ENCODE measurements at places on chromosomes 11 and 22. TPM values are rescaled to one million over a fixed set of nuclear protein-coding genes. Genes with fewer than 3 reads are reported as not detected.

- DNase-seq: no peak
Measured at GRCh38 chr22:50437511-50438304, 37.1 kb downstream of the SBF1 start.

Gene C11orf87
- total RNA-seq: not detected

- no peak for DNase-seq
Measured at GRCh38 chr11:68049509-68050370, 10.9 kb downstream of the TCIRG1 start.

GRCh38 chr11:121497176-121497998 lies 44.6 kb upstream of the SORL1-AS1 start:
- DNase-seq: peak; percentile 31

- DNase-seq: no peak
Measured at GRCh38 chr11:69994810-69995209, 83.3 kb upstream of the ANO1 start.

Gene HEPHL1
- not detected for total RNA-seq

DNA sequence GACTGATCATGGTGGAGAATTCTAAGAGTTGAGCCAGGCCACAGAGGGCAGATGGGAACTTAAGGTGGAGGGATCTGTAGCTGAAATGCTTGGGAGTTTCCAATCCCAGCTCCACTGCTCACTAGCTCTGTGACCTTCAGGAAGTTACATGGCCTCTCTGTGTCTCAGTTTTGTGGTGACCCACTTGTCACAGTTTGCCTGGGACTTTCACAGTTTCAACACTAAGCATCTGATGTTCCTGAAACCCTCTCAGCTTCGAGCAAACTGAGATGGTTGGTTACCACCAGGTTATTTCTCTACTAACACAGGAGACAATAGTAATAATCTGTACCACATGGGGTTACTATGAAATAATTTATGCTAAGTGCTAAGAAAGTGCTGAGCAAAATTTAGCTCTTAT lies 505.3 kb downstream of the OPCML start:
- no peak for DNase-seq

DNA sequence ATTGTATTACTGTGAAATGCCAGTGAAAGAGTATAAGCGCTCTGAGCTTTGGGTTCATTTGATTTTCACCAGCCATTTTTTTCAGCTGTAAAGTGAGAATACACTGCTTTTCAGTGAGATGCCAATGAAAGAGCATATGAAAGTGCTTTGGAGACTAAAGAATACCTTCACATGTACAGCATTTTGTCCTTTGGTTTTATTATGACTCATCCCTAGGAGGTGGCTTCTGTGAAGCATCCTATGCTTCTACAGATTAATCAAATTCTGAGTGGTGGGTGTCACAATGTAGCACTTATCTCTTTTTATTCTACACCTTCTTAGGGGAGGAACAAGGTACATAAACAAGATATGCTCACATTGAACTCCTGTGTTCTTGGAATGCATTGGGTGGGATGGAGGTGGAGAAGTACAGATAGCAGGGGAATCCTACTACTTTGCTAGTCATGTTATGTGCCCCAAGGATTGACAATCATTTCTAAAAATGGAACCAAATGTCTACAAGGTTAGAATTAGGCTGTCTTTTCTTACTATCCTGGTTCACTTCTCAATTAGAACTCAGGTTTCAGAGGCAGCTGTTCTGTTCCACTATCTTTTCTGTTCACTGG lies 18.7 kb downstream of the TRIM44 start:
- no peak for DNase-seq

- no peak for DNase-seq
Measured at GRCh38 chr11:5317292-5317691, 6.8 kb downstream of the OR51B2 start.

DNA sequence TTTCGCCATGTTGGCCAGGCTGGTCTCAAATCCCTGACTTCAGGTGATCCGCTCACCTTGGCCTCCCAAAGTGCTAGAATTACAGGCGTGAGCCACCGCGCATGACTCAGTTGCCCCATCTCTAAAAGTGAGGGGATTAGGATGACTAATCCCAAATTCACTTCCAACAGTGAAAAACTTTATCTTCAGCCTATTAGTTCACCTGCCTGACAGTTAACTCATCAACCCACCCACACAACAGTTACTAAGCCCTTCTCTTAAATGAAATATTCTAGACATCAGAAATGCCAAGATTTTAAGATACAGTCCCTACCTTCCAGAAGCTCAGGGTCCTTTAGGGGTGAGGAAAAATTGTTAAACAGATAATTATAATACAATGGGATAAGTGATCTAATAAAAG lies 2.0 kb upstream of the ANKRD42 start:
- no peak for DNase-seq

GRCh38 chr22:25829237-25829636 lies 87.2 kb downstream of the MYO18B start:
- no peak for DNase-seq

Gene FLRT1
- 0.31 TPM for total RNA-seq

Gene NCAPH2
- 34.0 TPM for total RNA-seq

Gene OR51B5
- total RNA-seq: not detected

DNA sequence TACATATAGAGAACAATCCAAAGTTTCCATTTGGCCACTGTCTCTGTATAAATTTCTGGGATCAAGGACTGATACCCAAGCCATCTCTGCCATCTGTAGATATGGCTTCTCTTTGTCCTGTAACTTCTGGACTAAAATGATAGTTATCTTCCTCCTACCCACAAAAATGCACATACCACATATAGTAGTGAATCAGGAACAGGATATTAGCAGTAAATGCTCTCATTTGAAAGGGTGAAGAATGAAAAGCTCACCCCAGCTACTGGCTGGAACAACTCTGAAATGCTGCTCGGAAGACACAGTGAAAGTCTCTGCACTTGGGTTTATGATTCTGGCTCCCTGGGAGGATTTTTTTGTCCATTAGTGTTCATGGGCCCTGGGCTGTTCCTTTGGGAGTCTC lies 856.4 kb upstream of the LRRC4C start:
- no peak for DNase-seq

Gene C11orf97
- not detected for total RNA-seq

GRCh38 chr11:105740164-105740903 lies 130.5 kb downstream of the GRIA4 start:
- DNase-seq: no peak

Gene ARHGAP42
- 17.6 TPM for total RNA-seq

DNA sequence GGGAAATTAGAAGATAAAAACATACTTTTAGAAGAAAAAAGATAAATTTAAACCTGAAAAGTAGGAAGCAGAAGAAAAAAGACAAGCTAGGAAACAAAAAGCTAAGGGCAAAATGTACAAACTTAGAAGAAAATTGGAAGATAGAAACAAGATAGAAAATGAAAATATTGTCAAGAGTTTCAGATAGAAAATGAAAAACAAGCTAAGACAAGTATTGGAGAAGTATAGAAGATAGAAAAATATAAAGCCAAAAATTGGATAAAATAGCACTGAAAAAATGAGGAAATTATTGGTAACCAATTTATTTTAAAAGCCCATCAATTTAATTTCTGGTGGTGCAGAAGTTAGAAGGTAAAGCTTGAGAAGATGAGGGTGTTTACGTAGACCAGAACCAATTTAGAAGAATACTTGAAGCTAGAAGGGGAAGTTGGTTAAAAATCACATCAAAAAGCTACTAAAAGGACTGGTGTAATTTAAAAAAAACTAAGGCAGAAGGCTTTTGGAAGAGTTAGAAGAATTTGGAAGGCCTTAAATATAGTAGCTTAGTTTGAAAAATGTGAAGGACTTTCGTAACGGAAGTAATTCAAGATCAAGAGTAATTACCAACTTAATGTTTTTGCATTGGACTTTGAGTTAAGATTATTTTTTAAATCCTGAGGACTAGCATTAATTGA lies 1.0 kb downstream of the MALAT1 start:
- DNase-seq: no peak

Gene AP5B1
- 21.3 TPM for total RNA-seq

Gene MOV10L1
- total RNA-seq: 1.0 TPM

Gene OR52L1
- total RNA-seq: not detected

DNA sequence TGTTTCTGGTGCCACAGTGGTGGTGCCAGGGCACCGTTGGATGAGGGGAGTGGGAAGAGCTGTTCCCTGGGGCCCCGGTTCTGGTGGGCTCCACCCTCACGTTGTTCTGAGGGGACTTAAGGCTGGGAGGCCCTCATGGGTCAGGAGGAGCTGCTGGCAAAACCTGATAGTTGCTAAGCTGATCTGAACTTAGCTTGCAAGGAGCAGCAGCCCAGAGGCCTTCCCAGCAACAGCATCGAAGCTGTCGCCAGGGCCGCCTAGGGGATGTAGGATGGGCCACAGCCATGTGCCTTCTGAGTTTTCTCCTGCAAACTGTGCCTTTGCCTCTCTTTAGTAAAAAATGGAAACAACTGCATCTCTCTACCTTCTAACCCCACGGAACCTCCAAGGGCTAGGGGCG lies 240.2 kb downstream of the TBC1D22A start:
- DNase-seq: no peak

DNA sequence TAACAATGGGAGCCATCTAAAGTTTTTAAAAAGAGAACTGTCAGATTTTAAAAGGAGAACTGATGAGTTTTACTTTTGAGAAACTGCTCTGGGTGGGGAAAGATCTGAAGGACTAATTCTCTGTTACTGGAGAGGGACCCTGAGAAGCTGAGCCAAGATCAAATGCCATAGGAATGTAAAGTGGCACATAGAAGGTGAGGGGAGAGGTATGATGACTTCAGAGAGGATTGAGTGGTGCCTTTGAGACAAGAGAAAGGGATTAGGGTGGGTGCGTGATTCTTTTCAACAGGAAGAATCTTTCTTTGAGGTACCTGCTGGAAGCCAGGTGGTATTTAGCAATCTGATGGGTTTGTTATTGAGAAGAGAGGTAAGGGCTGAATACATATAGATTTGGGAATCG lies 9.0 kb downstream of the CRKL start:
- DNase-seq: no peak

Gene BTG4
- not detected for total RNA-seq

DNA sequence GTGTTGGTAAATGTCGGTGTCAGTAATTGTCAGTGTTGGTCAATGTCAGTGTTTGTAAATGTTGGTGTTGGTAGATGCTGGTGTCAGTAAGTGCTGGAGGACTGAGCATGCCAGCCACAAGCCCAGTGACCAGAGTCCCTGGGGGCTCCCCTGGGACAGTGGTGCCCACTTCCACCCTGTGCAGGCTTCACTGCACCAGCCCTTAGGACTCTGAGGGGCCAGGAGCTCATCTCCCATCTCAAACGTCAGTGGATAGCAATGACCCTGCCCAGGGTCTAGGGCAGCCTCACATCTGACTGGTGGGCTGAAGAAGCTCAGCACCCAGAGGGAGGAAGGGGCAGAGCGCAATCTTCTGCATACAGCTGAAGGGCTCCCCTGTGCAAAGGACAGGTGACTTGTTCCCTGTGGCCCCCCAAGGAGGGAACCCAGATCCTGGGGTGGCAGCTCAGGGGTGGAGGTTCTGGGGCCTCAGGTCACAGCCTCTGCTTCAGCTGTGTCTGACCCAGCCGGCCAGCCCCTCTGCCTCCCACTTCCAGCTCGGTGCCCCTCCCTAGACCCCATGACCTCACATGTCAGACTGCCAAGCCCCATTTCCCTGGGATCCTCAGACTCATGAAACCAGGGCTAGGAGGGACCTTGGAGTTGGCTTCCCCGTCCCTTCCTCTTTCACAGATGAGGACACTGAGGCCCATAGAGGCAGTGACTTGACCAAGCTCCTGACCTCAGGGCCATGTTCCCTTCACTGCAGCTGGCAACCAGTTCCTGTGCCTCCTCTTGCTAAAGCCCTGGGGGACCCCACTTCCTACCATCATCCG lies 138.4 kb downstream of the CRYBB2 start:
- DNase-seq: no peak

- DNase-seq: no peak
Measured at GRCh38 chr11:12274558-12275197, 102.7 kb upstream of the PARVA start.

- DNase-seq: no peak
Measured at GRCh38 chr11:122131126-122131525, 15.1 kb upstream of the BLID start.

DNA sequence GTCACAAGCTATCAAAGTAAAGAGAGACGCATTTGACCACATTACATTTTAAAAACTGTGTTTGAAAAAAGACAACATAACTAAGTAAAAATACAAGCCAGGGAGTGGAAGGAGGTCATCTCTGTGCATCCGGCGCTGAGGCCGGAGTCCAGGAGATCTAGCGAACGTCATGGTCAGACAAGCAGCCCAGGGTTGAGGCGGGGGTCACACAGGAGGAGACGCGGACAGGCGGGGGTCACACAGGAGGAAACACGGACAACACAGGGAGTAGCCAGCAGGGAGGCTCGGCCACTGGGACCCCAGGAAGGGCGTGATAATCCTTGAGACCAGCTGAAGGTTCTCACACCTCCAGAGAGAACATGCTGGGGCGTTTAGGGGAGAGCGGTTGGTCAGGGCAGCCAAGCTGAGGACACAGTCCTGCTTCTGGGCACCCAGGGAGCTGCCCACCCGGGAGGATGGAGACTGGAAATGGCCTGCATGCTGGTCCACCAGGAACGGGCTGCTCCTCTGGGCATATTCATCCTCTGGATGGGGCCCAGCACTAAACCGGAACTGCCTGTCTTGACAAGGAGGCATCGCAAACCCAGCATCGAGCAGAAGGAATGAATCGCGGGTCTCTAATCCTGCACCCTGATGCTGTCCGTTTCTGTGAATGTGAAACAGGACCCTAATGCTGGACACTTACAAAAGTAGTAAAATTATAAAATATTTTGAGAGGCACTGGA lies 40.9 kb upstream of the MUC5AC start:
- DNase-seq: no peak

- no peak for DNase-seq
Measured at GRCh38 chr22:45752036-45752435, 80.4 kb downstream of the ATXN10 start.

- no peak for DNase-seq
Measured at GRCh38 chr11:38553148-38553547, 1955.1 kb upstream of the RAG2 start.

GRCh38 chr11:105023003-105023402 lies at the start of gene CASP5:
Gene CASP5, minus strand, starts transcription at chr11:105023168. Its CDS starts 32 bp downstream, at chr11:105023136.
- DNase-seq: no peak

DNA sequence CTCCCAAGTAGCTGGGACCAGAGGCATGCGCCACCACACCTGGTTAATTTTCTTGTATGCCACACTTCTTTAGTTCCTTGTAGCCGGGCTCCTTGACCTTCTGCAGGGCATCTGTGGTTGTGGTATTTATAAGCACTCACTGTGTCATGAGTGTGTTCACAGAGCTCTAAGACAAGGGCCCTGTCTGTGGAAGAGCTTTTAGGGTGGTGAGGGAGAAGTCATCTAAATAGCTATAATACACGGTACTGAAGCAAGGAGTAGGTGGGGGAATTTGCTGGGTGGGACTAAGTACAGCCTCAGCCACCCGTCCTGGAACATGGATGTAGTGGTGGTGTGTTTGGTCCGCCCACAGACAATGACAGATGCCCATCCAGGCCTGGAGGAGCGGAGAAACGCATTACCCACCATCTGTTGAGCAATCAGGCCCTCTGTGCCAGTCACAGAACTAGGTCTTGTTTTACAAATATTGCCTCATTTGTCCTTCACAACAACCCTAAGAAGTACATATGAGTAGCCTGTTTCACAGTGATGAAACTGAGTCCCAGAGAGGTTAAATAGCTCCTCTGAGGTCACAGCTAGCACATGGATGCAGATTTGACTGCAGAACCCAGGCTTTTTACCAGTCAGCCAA lies 10.1 kb downstream of the ACO2 start:
- DNase-seq: no peak

Gene KCNE3
- 27.5 TPM for total RNA-seq

Gene CPSF7
- total RNA-seq: 64.7 TPM

Measured in mucosa of descending colon (tissue), 3 donors.